ENCODE measurements at places on chromosomes 5 and 9. TPM values are rescaled to one million over a fixed set of nuclear protein-coding genes. Genes with fewer than 3 reads are reported as not detected.
A peak's percentile ranks its signal among the peaks of the same experiment; 100 is the strongest.

GRCh38 chr9:71663216-71663615 is 105.1 kb downstream of the CEMIP2 start:
- no peaks in the 10 kb centered on the region for H3K27me3 ChIP-seq
- no peak overlapping the region for H3K27ac ChIP-seq
- peak; percentile 55 for DNase-seq
- peaks cover 6% of the 10 kb centered on the region for H3K4me1 ChIP-seq
- no peaks in the 10 kb centered on the region for H3K36me3 ChIP-seq

DNA sequence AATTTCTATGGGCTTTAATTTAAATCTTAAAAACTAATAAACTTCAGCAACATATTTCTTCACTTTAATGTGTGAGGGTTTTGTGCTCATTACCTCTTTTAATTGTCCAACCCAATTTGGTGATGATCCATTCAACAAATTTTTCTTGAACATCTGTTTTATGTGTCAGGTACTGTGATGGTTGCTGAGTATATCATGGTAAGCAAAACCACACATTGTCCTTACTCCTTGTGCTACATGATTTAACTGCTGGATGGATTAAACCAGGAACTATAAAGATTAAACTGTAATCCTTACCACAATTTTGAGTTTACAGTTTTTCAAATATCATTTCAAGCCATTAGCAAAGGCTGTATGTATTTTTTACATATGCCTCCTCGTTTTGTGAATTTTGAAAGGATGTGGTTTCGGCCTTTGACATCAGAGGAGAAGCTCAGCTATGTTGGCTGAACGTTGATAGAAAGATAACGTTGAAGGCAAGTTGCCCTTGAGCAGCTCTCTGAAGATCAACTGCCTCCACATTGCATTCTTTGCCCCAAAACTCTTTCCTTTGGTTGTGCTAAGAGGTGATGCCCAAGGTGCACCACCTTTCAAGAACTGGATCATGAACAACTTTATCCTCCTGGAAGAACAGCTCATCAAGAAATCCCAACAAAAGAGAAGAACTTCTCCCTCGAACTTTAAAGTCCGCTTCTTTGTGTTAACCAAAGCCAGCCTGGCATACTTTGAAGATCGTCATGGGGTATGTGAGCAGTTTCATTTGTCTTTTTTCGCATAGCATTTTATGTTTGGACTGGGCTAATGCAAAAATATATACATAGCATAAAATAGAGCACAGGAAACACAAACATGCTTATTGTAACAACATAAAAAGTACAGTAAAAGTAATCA is at the start of gene ITK:
Gene ITK (plus strand): TSS at position 467 of the 891 bp plus-strand sequence. CDS start 138 bp downstream, at position 605.
- DNase-seq = no peak
- no peaks in the 10 kb centered on the region for H3K4me1 ChIP-seq
- no peak within 1 kb of the TSS for H3K27ac ChIP-seq
- no peaks in the 10 kb centered on the region for H3K36me3 ChIP-seq
- no peak within 1 kb of the TSS for H3K4me3 ChIP-seq

DNA sequence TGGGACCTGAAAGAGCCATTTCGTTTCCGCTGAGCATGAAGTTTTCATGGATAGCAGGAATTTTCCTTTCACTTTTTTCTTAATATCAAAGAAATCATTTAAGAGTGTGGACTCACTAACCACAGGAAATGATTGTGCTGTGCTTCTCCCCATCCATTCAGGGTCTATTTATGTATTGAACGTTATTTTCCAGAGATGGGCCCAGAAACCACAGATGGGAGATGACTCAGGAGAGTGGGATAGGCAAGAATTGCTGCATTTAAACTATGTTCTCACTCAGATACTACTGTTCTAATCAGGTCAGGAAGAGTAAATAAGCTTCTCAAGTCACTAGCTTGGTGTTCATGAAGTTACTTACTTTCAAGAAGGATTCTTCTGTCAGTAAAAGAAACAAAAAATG is 763.8 kb downstream of the DTWD2 start:
- no peak overlapping the region for H3K27ac ChIP-seq
- H3K4me3 ChIP-seq = no peak overlapping the region
- DNase-seq = peak; percentile 74

DNA sequence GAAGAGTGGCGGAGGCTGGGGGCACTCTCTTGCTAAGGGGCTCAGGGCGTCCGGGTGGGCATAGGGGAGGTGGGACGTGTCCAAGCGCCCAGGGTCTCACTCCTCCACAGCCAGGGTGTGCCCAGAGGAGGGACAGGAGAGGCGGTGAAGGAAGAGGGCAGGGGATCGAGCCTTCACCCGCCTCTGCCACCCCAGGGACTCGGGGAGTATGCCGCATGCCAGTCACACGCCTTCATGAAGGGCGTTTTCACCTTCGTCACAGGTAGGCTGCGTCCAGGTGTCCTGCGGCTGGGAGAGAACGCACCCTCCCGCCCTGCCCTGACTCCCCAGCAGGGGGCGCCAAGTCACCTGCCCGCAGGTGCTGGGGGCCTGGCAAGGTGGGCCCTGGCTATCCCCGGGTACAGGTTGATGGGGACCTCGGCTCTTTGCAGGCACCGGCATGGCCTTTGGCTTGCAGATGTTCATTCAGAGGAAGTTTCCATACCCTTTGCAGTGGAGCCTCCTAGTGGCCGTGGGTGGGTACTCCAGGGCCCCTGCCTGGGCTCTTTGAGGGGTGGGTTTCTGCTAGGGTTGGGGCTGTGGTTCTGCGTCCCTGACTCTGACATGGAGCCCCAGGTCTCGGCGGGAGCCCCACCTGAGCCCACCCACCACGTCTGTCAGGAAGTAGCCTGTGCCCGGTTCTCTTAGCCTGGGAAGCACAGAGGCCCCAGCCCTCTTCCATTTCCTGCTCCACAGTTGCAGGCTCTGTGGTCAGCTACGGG is 552 bp downstream of the TMEM141 start:
- peaks cover 17% of the 10 kb centered on the region for H3K4me1 ChIP-seq
- H3K4me3 ChIP-seq = peak overlapping the region; percentile 83
- peak overlapping the region; percentile 48 for H3K27ac ChIP-seq
- no peak for DNase-seq
- H3K27me3 ChIP-seq = peaks cover 6% of the 10 kb centered on the region
- H3K36me3 ChIP-seq = no peaks in the 10 kb centered on the region

DNA sequence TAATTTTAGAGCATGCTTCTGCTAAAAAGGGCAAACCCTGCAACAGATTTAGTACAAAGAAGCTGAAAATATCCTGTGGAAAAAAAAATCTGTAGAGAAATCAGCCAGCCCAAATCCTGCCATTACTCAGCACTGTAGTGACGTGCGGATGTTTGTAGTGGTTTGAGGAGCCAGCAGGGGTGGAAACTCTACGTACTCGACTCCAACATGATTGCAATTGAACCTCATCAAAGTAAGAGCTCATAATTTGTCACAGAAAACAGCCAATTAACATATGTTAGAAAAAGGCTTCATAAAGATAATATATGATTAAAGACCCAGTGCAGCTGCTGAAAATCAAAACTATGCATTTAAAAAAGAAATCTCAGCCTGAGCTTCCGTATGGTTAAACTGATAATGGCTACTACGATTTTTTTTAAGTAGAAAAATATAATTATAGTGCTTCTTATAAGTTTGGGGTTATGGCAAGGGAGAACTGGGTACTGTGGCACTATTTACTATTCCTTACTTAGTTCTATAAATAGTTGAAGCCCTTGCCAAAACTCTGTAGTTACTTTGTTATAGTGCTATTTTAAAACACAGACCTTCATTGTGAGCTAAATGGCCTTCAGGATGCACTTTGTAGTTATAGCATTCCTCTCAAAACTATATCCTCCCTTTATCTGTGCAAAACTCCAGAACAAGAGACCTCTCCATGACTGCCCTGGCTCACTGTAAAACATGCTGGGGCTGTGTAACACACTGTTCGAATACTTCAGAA is 49.4 kb downstream of the MEF2C start:
- no peaks in the 10 kb centered on the region for H3K36me3 ChIP-seq
- DNase-seq = peak; percentile 54
- no peaks in the 10 kb centered on the region for H3K27me3 ChIP-seq
- H3K4me1 ChIP-seq = peaks cover 7% of the 10 kb centered on the region
- peak overlapping the region; percentile 28 for H3K27ac ChIP-seq

- H3K36me3 ChIP-seq = no peaks in the 10 kb centered on the region
- no peak overlapping the region for H3K4me3 ChIP-seq
- H3K4me1 ChIP-seq = no peaks in the 10 kb centered on the region
- H3K27me3 ChIP-seq = no peaks in the 10 kb centered on the region
- H3K27ac ChIP-seq = no peak overlapping the region
- no peak for DNase-seq
These were observed 17.5 kb downstream of the ABO start for GRCh38 chr9:133257465-133257956.

DNA sequence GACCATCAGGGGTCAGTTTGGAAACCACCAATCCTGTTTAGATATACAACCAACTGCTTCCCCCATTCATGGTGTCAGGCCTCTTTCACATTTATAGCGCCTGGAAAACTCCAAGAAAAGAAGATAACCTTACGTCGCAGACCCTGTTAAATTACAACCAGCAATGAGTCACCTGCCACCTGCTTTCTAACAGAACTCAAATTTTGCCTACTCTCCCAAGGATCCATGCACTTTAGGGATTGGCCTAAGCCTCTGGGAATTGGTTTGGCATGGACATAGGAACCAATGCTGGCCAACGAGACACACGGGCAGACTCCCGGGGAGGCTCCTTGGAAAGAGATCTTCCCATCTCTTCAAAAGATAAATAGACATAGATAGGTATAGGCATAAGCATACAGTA is 87.0 kb downstream of the FEM1C start:
- H3K4me3 ChIP-seq = no peak overlapping the region
- peaks cover 41% of the 10 kb centered on the region for H3K4me1 ChIP-seq
- no peaks in the 10 kb centered on the region for H3K36me3 ChIP-seq
- no peak overlapping the region for H3K27ac ChIP-seq

DNA sequence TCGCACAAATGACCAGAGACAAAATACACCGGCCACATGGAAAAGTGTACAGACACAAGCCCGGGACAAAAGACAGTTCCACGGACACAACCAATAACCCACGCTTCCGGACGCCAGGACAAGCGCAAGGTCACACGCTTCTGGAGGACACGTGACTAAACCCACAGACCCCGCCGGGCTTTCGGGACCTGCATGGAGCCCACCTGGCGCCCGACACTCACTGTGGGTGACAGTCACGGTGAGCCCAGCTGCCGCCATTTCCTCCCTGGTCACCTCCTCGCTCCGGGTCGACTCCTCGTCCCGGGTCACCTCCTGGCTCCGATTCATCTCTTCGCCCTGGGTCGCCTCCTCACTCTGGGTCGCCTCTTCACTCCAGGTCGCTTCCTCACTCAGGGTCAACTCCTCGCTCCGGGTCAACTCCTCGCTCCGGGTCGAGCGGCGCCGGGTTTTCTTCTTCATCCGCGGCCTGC is 470 bp downstream of the BAG1 start:
- peak overlapping the region; percentile 83 for H3K27ac ChIP-seq
- H3K27me3 ChIP-seq = no peaks in the 10 kb centered on the region
- DNase-seq = no peak
- peak overlapping the region; percentile 90 for H3K4me3 ChIP-seq
- peaks cover 16% of the 10 kb centered on the region for H3K4me1 ChIP-seq

GRCh38 chr5:148750614-148751013 is 75.8 kb upstream of the ADRB2 start:
- H3K27ac ChIP-seq = no peak overlapping the region
- DNase-seq = no peak
- H3K27me3 ChIP-seq = no peaks in the 10 kb centered on the region

GRCh38 chr9:124790801-124791505 is 14.0 kb downstream of the OLFML2A start:
- no peaks in the 10 kb centered on the region for H3K36me3 ChIP-seq
- H3K27ac ChIP-seq = no peak overlapping the region
- no peak for DNase-seq
- no peaks in the 10 kb centered on the region for H3K27me3 ChIP-seq
- peaks cover 3% of the 10 kb centered on the region for H3K4me1 ChIP-seq

DNA sequence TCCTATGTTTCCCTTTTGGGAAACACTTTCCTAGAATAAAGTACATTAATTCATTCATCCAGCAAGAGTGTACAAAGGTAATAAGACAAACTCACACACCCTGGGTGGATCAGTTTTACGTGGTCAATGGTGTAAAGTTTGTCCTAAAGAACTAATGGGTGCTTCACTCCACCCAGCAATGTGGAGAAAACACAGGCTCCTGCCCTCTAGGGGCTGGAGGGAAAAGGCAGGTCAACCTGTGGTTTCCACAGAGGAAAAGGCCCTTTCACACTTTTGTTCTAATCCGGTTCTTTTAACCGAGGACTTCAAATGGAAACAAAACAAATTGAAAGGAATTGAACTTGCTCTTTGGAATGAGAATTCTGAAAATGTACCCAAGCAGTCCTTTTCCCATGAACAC is 80.9 kb upstream of the SPOCK1 start:
- no peak for DNase-seq
- no peaks in the 10 kb centered on the region for H3K4me1 ChIP-seq
- no peaks in the 10 kb centered on the region for H3K36me3 ChIP-seq
- H3K4me3 ChIP-seq = no peak overlapping the region

GRCh38 chr5:1899201-1899600 is 16.5 kb upstream of the IRX4 start:
- no peaks in the 10 kb centered on the region for H3K27me3 ChIP-seq
- no peak overlapping the region for H3K4me3 ChIP-seq
- no peak for DNase-seq
- no peaks in the 10 kb centered on the region for H3K36me3 ChIP-seq

- H3K36me3 ChIP-seq = no peaks in the 10 kb centered on the region
- H3K4me1 ChIP-seq = no peaks in the 10 kb centered on the region
- H3K27ac ChIP-seq = no peak overlapping the region
- DNase-seq = no peak
- H3K27me3 ChIP-seq = no peaks in the 10 kb centered on the region
These were observed 62.9 kb downstream of the TMEM232 start for GRCh38 chr5:110663525-110663924.

DNA sequence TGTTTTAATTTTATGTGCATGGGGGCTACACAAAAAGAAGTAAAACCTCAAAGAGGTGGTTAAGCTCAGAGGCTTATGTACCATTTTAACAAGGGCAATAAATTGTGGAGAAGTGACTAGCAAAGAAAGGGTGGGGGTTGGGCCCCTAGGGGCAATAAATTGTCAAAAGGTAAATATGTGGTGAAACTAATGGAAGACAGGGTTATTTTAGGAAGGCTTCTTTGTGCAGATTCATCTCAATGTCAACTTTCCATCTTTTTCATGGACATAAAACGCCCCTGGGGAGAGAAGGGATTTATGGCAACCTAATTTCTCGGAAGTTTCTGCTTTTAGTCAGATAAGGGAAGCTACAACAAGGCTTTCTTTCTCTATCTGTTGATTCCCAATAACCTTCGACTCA is 42.5 kb upstream of the GOLM1 start:
- H3K27me3 ChIP-seq = no peaks in the 10 kb centered on the region
- H3K36me3 ChIP-seq = no peaks in the 10 kb centered on the region
- peaks cover 1% of the 10 kb centered on the region for H3K4me1 ChIP-seq
- no peak overlapping the region for H3K4me3 ChIP-seq

The PIP5KL1 gene
- 4.9 TPM for total RNA-seq

The SPATA31E1 gene
- not detected for total RNA-seq

The MEIKIN gene
- total RNA-seq = not detected

The PGM5 gene
- 1.8 TPM for total RNA-seq

The COL27A1 gene
- 31.2 TPM for total RNA-seq

The GZMA gene
- total RNA-seq = 2.6 TPM

The TMOD1 gene
- total RNA-seq = 0.48 TPM

The ARSI gene
- total RNA-seq = 23.0 TPM

The PAPPA gene
- total RNA-seq = 208 TPM

The SLC6A18 gene
- total RNA-seq = not detected
